Colonic mucosa (tissue), 4 donors: ENCODE measurements at places on chromosomes 3 and 15. TPM values are rescaled to one million over a fixed set of nuclear protein-coding genes. Genes with fewer than 3 reads are reported as not detected.

The THPO gene
- not detected for total RNA-seq

The GOLGA8G gene
- not detected for total RNA-seq

The C3orf70 gene
- 8.4 TPM for total RNA-seq

The IL17RB gene
- 18.6 TPM for total RNA-seq

The CKMT1B gene
- total RNA-seq: 216 TPM

The ADAMTSL3 gene
- 0.72 TPM for total RNA-seq

The MYL3 gene
- total RNA-seq: not detected

The B3GALNT1 gene
- 0.94 TPM for total RNA-seq

The LOXL1 gene
- total RNA-seq: 2.3 TPM

The EPHB1 gene
- total RNA-seq: 0.40 TPM

The IGDCC3 gene
- not detected for total RNA-seq

The GCSAM gene
- total RNA-seq: 0.17 TPM

The CHRM5 gene
- not detected for total RNA-seq

The GNAT1 gene
- total RNA-seq: not detected

The STRIT1 gene
- not detected for total RNA-seq

The RPL29 gene
- total RNA-seq: 1,051 TPM

The HDAC11 gene
- 36.1 TPM for total RNA-seq

The ONECUT1 gene
- total RNA-seq: not detected

The WDR93 gene
- total RNA-seq: 0.13 TPM

The LRRC31 gene
- 66.0 TPM for total RNA-seq

The CYP19A1 gene
- total RNA-seq: not detected

The ALS2CL gene
- 40.3 TPM for total RNA-seq

The FBLN2 gene
- total RNA-seq: 10.5 TPM

The PRICKLE2 gene
- 7.6 TPM for total RNA-seq

The GUCA1C gene
- not detected for total RNA-seq

The XYLB gene
- total RNA-seq: 13.4 TPM

The SAMMSON gene
- total RNA-seq: not detected

The SCN11A gene
- 0.61 TPM for total RNA-seq

The MAN2A2 gene
- total RNA-seq: 34.2 TPM

The TM6SF1 gene
- total RNA-seq: 0.62 TPM

The APOD gene
- total RNA-seq: 7.2 TPM

The GOLGA6L10 gene
- total RNA-seq: 1.8 TPM

The CCDC80 gene
- 7.1 TPM for total RNA-seq

The MAP6D1 gene
- not detected for total RNA-seq

The ALPK3 gene
- total RNA-seq: 0.74 TPM

The MKRN2OS gene
- total RNA-seq: 6.1 TPM

The CLRN1 gene
- not detected for total RNA-seq

The GP9 gene
- 0.37 TPM for total RNA-seq

The SOX14 gene
- total RNA-seq: not detected

The CPLX3 gene
- not detected for total RNA-seq

The NCKIPSD gene
- 24.3 TPM for total RNA-seq

The CLSTN2 gene
- total RNA-seq: 0.82 TPM

The ACAA1 gene
- 135 TPM for total RNA-seq

The P2RY12 gene
- 0.17 TPM for total RNA-seq

The NSUN3 gene
- total RNA-seq: 17.2 TPM

The CSPG5 gene
- total RNA-seq: 0.74 TPM

The CRABP1 gene
- 1.5 TPM for total RNA-seq

The ANKUB1 gene
- not detected for total RNA-seq

The SLC12A8 gene
- 20.7 TPM for total RNA-seq

The ARIH2 gene
- total RNA-seq: 77.4 TPM

The MUC20 gene
- 58.1 TPM for total RNA-seq

The TRIM59 gene
- total RNA-seq: 7.5 TPM

The DOCK3 gene
- total RNA-seq: 0.32 TPM

The LDHAL6B gene
- not detected for total RNA-seq

The UCN2 gene
- total RNA-seq: not detected

The CA12 gene
- total RNA-seq: 339 TPM

The MFN1 gene
- total RNA-seq: 50.5 TPM
